Activated T-cell treated with anti-CD3 and anti-CD28 coated beads for 24 hours (primary cell): ENCODE measurements at places on chromosomes 5 and 9.

DNA sequence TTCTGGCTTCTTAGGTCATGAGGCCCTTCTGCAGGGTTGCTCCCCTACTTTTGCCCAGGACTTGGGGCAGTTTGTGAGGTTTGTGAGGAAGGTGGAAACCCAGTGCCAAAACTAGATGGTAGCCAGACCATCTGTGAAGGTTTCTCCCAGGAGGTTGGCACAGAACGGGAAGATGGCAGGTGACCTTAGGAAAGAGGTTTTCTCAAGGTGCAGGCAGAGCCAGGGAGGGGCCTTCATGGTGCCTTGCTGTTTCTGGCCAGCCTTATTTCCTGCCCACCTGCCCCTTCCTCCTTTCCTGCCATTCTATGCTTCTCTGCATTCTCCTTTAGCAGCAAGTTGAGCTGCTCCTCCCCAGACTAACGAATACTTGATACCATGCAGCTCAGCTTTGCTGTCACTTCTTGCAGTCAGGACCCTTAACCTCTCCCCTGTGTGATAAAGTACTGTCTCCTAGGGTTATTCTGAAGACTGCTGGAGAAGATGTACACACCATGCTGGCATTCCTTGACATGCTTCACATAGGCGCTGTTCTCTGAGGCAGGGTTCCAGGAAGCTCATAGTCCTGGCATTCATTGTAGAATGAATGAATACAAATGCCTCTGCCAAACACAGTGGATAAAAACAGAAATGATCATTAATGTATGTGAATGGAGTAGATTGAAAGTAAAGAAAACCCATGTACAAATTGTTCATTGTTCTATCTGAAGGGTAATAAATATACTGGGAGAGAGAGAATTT is 154.3 kb downstream of the KDM4C start:
- DNase-seq = no peak

- DNase-seq = no peak
Observed at GRCh38 chr5:115586525-115587146, 15.6 kb downstream of the TICAM2 start.

GRCh38 chr9:129305246-129305645 is 127.2 kb upstream of the IER5L start:
- DNase-seq = no peak

DNA sequence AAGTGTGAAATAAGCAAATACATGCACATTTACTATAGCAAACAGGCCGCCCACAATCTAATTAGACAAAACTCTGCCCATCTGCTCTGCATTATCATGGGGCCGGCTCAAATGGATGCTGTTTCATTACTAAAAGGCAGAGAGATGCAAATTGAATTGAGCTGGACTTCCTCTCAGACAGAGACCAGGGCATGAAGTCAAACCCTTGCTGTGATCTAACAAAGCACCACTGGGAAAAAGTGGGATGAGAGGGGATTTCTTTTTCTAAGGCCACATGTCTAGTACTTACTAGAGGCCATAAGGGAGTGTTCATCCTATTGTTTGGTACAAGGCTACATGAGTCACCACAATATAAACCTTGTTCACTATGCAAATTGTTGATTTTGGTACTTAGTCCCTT is 614.7 kb downstream of the ISL1 start:
- DNase-seq = no peak

- DNase-seq = no peak
Observed at GRCh38 chr9:133129001-133129795, 8.2 kb upstream of the RALGDS start.

DNA sequence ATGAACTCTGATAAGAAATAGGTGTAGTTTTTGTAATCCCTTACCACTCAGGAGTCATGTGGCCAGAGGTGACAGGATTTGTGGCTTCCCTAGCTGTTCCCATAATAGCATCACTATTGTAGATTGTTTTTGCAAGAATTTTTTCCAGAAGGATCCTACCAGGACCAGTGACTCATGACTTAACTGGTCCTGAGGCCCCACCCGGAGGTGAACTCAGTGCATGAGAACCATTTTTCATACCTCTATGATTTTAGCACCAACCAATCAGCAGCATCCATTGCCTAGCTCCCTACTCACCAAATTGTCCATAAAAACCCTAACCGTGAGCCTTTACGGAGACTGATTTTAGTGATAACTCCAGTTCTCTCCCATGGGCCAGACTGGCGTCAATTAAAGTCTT is 484.8 kb downstream of the PSAT1 start:
- DNase-seq = no peak

DNA sequence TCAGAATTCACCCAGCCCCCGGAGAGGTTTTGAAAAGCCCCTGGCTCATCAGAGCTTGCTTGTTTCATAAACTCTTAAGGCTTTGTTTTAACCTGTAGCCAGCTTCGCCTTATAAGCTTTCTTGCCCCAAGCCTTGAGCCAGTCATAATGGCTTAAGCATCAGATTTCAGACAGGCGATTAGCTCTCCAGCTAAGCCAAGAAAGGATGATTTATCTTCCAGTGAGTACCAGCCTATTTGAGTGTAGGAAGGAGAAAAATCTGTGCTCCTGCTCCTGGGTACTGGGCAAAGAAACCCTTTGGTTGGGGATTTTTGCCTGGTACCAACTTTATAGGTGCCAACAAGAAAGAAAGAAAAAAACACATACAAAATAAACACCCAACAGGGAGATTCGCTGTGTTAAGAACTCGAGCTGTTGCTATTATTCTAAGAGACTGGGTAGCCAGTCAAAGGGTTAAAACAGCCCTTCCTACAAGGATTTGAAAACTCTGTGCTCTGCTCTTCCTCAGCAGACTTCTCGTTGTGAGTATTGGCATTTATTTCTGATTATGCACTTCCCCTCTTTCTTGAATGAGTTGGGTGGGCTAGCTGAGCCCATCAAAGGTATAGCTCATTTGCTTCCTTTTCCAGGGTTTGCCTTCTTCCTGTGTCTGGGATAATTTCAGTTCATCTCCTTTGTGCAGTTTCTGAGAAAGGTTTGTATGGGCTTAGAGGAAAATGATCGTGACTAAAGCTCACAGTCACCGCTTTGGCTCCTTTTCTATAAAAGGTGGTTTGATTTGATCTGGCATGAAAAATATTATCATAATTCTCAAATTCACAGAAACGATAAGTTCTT is 157.2 kb upstream of the DMRT1 start:
- DNase-seq = no peak

- DNase-seq = no peak
Observed at GRCh38 chr5:179209359-179210150, 135.7 kb downstream of the ADAMTS2 start.

- DNase-seq = no peak
Observed at GRCh38 chr9:135126451-135127187, 39.2 kb downstream of the OLFM1 start.

DNA sequence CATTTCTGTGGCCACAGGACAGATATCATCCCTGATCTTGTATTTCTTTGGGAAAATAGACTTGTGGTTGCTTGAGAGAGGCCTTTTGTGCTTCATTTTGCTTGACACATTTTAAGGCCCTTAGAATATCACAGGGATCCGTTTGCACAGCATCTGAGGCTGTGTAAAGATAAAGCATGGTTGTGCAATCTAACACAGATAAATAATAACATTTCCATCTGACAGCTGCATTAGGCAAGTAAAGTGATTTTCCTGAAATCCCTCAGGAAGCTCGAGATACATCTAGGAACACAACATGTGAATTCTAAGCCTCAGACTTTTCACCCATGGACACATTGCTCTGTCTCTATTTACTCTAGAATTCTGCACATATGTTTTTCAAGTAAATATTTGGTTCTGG is 212.8 kb upstream of the ADAMTSL1 start:
- DNase-seq = no peak

DNA sequence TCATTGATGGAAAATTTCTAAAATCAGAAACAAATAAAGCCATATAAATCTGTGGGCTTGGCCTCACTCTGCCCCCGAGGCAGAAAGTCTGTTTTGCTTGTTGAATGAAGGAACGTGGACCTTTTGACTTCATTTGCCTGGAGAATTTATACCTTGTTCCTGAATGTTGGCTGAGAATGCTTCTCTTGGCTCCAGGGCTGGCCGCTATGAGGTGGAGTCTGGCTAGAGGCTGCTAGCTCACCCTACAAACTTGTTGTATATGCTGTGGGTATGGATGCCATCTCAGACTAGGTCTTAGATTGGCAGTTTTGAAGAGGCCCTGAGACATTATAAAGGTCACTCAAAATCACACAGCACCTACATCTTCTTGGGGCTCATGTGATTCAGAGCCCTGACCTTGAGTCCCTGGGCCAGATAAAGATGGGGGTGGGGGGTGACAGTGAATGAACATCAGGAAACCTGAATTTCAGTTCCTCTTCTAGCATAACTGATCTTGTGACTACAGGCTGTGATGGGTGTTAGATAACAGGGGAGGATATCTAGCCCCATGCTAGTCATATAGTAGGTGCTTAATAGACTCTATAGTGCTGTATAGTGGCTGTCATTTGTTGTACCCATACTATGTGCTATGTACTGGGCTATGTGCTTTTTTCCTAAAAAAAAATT is 2.8 kb downstream of the GM2A start:
- no peak for DNase-seq

GRCh38 chr5:14628346-14628745 is 36.2 kb upstream of the OTULIN start:
- DNase-seq = peak; percentile 22

DNA sequence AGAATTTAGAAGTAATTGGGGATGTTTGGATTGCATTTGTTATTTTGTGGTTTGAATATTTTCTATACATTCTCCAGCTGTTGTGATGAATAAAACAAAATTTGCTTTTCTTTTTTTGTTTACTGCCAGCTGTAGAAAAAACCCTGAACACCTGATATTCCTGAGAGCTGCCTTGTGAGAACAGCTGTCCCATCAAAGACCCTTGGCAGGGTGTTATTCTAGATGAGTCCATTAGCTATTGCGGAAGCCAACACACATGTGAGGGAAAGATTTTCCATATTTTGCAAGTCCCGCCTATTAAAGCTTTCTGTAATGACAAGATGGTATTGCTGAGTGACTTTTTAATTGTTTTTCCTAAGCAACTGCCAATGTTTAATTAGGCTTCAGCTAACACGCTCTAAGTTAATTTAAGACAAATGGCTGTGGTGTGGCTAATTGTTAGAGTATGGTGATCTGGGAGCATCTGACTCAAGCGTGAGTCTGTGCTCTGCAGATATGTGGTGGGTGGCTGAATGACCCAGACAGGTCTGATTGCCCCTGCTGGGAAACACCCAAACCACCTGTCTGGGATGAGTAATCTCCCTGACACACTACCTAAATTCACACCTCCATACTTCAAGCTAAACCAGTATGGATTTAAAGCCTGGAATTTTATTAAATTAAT is 86.5 kb upstream of the PRLR start:
- DNase-seq = no peak

- no peak for DNase-seq
Observed at GRCh38 chr5:132838516-132839282, 8.3 kb upstream of the SHROOM1 start.

- no peak for DNase-seq
Observed at GRCh38 chr5:159884917-159885620, 31.2 kb upstream of the ADRA1B start.

- DNase-seq = no peak
Observed at GRCh38 chr5:57225553-57225952, 51.7 kb downstream of the GPBP1 start.

DNA sequence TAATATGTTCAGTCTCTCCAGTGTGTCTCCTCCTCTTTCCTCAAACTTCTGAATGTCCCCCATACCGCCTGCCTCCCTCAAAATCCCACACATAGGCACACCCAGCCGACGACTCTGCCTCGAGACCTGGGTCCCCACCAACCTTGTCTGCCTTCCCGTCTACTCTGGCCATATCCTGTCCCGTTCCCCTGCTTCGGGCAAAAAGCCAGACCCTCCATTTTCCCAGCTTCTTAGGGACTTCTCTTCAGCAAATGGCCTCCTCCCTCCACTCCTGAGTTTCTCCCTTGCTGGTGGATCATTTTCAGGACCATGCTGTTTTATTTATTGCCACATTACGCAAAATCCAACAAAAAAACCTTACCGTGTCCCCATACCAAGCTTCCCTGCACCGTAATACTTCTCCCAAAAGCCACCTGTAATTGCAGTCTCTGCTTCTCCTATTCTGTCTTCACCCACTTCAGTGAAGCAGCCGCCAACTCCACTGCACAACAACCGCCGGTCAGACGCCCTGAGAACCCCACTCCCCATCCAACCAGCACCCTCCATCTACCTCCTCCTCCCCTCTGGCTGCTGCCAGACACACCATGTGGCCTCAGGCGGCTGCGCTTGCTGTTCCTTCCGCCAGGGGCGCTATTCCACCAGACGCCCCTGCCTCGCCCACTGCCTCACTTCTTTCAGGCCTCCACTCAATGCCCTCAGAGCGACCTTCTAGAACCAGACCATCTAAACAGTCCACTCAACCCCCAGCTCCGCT is 117.0 kb downstream of the TRPM6 start:
- peak; percentile 9 for DNase-seq

- no peak for DNase-seq
Observed at GRCh38 chr5:60698336-60698735, 1.6 kb downstream of the DEPDC1B start.

- no peak for DNase-seq
Observed at GRCh38 chr9:124257844-124258606, at the start of gene NEK6. Gene NEK6 (plus strand): TSS chr9:124257949. CDS start chr9:124301965, 44,016 bp downstream.

DNA sequence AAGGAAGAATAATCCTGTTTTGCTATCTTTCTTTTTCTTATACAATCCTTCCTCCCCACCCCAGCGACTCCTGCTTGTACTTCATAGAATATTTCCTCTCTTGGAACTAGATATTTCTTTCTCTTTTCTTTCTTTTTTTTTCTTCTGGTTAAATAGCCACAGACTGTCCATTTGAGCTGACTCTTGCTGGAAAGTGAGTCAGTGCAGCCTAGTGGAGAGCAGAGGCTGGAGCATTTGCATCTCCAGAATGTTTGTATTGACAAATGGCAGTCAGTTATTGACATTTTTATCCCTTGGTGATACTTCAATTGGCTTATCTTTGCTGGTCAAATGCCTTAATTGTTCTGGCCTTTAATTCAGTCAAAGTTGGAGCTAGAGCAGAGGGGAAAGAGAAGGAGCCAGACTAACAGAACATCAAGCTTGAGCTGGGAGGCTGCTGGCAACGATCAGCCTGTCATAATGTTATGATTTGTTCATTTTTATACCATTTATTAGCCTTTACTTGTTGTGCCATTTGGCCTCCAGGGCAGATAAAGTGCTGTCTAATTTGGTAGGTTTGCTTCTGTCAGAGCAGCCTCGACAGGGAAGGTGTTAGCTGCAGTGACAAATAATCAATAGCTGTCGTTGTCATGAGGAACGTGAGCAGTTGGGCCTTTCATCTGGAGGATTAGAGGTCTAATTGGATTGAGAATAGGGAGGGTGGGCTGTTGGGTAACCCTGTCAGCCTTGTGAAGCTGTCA is 69.0 kb downstream of the INVS start:
- DNase-seq = no peak
